NCI-H1417 (cell line): ENCODE measurements at places on chromosomes 1 and 21.

GRCh38 chr1:15364740-15365139 is 44.9 kb upstream of the EFHD2 start:
- no peak for DNase-seq

GRCh38 chr21:34093083-34093482 is 19.7 kb downstream of the MRPS6 start:
- peak; percentile 69 for DNase-seq

DNA sequence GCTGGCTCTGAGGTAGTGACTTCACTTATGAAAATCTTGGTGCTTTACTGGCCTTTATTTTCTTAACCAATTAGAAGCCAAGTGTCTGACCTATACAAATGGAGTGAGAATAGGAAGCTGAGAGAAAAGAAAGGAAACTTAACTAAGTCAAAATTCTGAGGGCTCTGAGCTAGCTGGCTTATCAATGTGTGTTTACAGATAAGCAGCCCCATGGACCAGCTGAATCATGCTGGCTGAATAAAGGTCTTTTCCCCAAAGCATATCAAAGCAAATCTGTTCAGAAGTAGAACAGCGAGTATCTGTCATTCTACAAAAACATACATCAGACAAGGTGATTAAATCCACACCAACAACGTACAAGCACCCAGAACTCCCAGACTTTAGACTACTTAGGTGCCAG is 117.2 kb downstream of the BRINP2 start:
- no peak for DNase-seq

GRCh38 chr1:234463749-234464148 is 15.2 kb downstream of the TARBP1 start:
- DNase-seq = no peak

GRCh38 chr1:201713086-201713810 is 115.7 kb upstream of the IPO9 start:
- no peak for DNase-seq
